CD4-positive, alpha-beta T cell treated with Interleukin-4 for 4 hours (primary cell): ENCODE measurements at places on chromosomes 3 and 15.

DNA sequence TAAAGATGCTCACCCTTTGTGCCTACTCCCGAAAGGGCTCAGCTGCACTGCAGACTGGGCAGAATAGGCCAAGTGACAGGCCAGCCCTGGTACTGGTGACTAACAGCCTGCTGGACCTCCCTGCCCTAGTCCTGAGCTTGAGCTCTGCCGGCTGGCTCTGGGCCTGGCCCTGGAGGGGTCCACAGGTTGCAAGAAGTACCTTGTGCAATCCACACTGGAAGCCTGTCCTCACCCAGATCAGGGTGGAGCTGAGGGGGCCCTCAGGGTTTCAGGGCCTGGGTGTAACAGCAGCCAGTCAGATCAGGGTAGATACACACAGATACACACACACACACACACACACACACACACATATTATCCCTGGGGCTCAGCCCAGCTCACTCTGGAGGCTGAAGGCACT lies 27.3 kb upstream of the PLA2G4D start:
- DNase-seq = no peak

- no peak for DNase-seq
Observed at GRCh38 chr15:89332446-89332845, 2.2 kb downstream of the POLG start.

DNA sequence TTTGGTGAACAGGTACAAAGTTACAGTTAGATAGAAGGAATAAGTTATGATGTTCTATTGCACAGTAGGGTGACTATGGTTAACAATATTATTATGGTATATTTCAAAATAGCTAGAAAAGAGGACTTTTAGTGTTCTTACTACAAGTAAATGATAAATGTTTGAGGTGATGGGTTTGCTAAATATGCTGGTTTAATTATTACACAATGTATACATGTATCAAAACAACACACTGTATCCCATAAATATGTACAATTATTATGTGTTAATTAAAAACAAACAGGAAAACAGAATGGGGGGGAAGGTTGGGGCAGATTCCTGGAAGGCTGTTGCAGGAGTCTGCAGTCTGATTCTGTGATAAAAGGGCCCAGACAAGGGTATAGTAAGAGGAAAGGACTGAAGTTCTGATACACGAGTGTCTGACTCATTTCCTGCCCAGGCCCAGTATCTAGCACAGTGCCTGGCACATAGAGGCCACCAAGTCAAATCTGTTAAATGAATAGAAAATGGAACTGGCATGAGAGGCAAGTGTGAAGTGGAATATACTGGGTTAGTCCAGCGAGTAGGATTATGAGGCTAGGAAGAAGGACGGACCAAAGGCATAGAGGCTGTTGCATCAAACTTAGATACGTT lies 7.2 kb upstream of the ENTPD3 start:
- DNase-seq = no peak

DNA sequence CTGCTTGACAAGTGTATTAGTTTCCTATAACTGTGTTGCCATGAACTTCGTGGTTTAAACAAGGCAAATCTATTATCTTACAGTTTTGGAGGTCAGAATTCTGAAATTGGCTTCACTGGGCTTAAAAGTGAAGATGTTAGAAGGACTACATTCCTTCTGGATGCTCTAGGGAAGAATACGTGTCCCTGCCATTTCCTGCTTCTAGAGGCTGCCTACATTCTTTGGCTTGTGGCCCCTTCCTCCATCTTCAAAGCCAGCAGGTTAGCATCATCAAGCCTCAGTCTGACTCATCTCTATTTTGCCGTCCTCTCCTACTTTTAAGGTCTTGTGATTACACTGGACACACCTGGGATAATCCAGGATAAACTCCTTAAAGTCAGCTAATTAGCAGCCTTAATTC lies 327.7 kb downstream of the SATB1 start:
- no peak for DNase-seq

- DNase-seq = no peak
Observed at GRCh38 chr3:46383211-46383950, 12.6 kb downstream of the CCR5 start.

DNA sequence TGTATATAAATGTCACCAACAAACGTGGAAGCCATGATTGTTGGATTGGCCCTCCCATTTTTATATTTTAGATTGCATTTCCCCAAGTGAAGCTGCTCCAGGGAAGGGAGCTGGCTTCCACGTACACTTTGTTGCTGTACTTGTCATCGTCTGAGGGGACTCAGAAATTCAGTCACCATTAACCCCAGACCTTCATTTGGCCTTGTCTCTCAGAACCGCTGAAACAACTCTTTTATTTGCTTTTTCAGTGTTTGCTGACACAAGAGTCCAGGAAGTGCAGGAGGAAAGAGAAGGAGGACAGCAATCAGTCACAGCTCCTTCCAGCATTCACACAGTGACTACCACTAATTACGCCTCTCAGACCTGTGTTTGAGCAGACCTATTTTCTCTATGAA lies 276.5 kb downstream of the TBL1XR1 start:
- no peak for DNase-seq

DNA sequence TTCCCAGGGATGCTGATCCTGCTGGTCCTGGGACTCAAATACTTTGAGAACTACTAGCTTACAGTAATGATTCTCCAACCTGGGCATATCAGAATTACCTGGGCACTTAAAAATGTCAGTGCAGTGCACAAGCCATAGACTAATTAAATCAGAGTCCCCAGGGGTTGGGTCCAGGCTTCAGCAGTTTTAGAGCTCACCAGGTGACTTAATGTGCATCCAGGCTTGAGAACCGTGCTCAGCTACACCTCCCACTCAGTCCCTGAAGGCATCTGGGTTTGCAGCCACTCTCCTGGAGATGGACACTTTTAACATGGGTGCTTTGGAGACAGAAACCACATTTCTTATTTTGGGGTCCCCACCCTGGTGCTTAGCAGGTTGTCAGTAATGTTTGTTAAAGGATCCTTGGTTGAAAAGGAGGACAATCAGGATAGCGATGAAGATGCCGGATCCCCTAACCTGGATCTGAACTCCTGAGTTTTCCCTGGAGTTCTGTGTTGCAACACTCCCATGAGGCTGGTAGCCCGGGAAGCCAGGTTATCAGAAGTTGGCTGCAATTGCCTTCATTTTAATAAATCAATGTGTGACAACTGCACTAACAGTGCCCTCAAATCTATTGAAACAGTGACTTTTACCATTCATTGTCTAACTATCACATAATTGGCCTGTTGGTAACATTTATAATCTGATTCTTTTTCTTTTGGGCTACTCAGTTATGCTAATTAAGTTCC lies 48.1 kb downstream of the BFSP2 start:
- DNase-seq = no peak

GRCh38 chr3:185448107-185448506 lies 50.7 kb downstream of the TMEM41A start:
- no peak for DNase-seq

- DNase-seq = no peak
Observed at GRCh38 chr3:137468446-137468845, 295.7 kb upstream of the SOX14 start.

- no peak for DNase-seq
Observed at GRCh38 chr15:73758461-73758860, 5.3 kb upstream of the INSYN1 start.

DNA sequence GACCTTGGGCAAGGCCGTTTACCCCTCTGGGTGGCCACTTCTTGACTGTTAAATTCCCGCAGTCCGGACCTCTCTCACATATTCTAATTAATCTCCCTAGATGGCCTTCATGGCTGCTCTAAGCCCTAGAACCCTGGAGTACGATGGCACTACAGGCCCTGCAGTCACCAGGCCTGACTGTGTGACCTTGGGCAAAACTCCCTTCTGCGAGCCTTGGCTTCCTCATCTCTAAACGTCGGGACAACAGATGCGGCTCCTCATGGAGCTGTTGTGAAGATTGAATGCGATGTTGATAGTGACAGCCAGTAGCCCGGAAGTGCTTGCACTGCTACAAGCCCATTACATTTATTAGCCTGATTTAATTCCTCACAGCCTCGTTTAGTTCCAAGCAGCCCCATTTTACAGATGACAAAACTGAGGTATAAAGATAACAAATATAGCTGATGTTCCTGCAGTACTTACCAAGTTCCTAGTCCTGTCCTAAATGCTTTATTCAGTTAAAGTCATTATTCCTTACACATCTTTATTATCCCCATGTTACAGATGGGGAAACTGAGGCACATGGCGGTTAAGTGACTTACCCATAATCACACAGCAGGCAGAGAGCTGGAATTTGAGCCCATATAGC lies 10.3 kb downstream of the EPHB3 start:
- DNase-seq = no peak

GRCh38 chr3:16516695-16517481 lies 3.4 kb upstream of the RFTN1 start:
- DNase-seq = no peak

- no peak for DNase-seq
Observed at GRCh38 chr15:51405693-51406523, 64.5 kb downstream of the GLDN start.

DNA sequence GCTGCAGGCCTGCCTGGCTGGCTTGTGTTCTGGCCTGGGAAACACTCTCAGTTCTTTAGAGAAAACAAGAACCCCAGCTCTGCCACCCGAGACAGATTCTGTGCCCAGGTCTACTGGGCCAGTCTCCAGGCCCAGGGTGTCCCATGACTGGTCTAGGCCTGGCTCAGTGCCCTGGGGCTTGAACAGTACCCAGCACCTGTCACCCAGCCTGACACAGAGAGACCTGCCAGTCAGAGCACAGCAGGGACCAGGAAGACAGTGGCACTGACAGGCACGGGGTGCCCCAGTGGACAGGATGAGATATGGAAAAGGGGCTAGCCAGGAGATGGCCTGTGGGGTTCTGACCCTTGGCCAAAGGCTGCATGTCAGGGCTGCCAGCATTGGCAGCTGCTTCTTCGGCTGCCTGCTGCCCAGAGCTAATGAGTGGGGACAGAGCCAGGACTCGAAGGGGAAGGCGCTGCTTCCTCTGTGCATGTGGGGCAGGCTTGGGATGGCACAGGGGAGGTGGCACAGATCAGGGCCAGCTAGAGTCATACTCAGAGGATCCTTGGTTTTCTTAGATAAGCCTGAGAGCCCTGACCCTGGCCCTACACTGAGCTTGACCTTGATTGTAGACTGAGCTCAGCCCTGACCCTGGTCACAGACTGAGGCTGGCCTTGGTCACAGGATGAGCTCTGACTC lies 15.1 kb downstream of the CCDC33 start:
- DNase-seq = no peak

DNA sequence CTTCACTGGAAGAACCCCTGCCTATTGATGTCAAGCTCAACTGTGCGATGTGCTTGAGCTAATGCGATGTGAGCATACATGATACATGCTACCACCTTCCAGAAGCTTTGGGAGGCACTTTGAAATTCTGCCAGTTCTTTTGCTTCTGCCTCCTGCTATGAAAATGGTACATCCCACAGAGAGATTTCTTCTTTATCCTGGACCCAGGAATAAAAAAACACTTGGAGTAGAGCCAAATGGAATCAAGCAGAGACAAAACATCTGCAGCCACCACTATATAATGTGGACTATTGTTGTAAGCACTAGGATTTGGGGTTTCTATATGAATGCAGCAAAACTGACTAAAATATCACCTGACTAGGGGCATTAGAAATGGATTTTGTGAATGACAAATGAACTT lies 119.9 kb upstream of the GAP43 start:
- DNase-seq = no peak
